ENCODE measurements at places on chromosomes 2 and 18.

- peak; percentile 25 for DNase-seq
Observed at GRCh38 chr2:7031547-7032245, 114.5 kb downstream of the RNF144A start.

DNA sequence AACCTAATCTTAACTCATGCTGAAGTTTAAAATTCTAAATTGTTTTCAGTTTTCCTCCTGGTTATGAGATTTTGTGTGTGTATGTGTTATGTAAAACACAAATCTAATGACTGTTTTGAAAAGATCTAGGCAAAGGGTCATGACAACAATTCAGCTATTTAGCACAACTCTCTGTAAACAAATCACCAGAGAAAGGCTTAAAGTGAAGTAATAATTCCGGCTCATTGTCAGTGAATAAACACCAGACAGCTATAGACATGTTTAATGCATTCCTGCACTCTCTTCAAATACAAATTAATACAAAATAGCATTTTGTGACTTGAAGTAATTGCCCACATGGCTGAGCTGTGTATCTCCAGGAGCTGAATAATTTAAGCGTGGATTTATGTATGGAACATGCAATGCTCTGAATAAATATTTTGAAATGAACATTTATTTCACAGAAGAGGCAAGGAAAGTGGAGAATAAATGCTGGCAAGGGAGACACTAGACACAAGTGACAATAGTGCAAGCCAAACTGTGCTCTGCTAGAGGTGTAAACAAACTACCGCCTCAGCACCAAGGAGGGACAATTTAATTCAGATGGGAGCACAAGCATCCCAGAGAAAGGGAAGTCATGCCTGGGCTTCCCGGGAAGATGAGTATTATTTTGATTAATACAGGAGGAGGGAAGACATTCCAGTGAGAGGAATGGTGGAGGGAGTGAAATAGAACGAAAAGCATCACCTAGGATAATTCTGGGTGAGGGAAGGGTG lies 133.6 kb upstream of the XPO1 start:
- no peak for DNase-seq

- no peak for DNase-seq
Observed at GRCh38 chr2:37851828-37852584, 73.1 kb upstream of the RMDN2 start.

DNA sequence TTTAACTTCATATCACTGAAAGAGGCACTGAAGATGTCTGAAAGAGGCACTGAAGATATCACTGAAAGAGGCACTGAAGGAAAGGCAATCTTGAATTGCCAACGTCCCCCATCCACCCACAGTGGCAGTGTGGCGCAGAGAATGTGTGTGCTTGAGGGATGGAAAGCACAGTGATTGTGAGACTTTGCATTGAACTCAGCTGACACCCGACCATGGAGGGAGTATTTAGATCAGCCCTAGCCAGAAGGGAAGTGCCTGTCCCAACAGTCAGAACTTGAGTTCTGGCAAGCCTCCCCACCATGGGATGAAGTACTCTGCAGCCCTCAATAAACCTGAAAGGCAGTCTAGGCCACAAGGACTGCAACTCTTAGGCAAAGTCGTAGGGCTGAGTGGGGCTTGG lies 33.8 kb downstream of the MAP4K3 start:
- DNase-seq, result peak; percentile 43

- no peak for DNase-seq
Observed at GRCh38 chr2:157986761-157987160, 110.6 kb upstream of the ACVR1 start.

DNA sequence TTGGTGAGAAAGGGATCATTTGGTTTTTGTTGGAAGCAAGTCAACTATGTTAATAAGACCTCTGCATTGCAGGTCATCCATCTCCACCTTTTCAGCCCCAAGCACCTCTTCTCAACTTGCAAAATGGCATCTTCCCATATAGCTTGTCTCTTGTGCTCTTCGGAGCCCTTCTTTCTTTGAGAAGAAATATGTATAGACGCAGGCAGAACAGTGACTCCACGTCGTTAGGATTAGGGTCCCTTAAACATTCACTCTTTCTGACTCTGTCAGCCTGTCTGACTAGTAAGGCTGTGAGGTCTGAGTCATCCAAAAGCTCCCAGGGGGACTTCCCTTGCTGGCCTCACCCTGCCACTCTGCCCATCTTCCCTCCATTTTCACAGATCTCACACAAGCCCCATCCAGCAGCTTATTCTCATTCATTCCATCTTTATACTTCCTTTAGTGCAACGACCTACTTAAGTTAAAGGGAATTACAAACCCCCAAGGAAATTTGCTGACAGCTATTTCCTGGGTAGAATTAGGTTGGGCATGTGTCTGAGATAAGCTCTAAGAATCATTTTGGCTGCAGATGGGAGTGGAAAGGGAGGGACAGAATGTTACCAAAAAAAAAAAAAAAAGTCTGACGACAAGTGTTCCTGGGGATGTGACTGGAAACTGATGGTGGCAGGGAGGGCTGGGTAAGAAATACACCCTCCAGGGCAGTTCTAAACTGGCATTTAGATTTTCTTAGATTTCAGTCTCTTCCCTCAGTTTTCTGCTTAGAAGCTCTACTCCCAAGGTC lies 37.7 kb upstream of the MEX3C start:
- peak; percentile 56 for DNase-seq

DNA sequence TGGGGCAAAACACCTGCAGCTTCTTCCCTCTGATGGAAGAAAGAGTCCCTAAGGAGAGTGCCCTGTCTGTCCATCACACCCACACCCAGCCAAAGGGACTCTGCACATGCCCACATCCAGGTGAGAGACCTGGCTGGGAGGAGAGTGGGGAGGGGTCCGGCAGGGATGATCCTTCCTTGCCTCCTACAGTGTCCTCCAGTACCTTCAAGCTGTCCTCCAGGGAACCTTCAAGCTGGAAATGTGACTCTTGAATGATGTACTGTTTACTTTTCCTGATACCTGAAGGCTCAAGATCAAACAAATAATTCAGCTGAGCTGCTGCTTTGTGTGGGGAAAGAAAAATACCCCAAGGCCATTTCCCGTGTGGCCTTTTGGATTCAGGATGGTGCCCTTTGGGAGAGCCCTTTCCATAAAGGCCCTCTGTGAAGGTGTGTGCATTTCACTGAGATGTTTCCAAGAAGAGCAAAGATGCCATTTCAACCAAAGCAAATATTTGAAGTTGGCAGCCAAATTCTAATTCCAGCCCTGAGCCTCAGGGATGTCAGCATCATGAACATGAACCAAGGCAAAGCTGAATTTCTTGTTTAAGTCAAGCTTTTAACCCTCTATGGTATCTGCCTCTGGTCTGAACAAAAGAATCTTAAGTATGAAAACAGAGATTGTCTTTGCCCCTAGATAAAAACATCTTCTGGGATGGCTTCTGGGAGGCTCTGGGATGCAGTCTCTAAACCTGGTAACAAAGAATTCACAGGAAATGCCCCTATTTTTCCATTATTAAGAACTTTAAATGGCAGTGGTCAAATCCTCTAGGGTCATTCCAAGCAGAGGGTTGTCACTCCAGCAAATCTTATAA lies 11.1 kb downstream of the EVA1A start:
- no peak for DNase-seq

DNA sequence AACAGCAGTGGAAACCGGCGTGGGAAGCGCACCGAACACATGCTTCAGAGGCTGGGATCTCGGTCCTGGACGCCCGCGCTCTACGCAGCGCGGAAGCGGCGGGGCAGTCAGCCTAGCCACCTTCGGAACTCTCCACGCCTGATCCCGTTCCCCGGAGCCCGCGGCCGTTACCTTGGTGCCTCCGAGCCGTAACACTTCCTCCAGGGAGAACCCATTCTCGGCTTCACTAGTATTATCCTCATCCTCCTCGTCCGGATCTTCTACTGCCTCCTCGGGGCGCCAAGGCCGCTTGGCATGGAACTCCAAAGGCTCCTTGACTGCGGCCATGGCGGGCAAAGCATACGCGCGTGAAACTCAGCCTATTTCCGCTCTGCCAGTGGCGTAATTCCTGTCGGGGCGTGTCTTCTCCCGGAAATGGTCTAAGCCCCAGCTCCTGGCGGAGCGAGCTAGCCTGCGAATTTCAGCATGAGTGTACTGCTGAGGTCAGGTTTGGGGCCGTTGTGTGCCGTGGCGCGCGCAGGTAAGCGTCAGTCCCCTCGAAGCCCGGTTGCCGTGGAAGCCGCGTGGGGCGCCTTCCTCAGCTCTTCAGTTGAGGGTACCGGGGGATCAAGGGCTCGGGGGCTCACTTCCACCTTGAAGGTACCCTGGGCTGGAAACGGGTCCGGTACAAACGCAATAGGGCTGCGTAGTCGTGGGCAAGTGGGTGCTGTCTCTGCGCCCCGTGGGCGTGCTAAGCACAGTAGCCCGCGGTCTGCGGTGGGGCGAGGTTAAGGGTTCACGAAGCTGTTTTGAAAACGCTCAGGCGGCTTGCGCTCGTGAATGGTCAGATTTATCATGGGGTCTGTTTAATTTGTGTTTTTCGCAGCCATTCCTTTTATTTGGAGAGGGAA lies at the start of the genes CEBPZ and NDUFAF7:
TSS of gene CEBPZ (minus strand) at position 356 of the 890 bp plus-strand sequence. CDS start at position 327, 29 bp downstream.
TSS of gene NDUFAF7 (plus strand) at position 418 of the 890 bp plus-strand sequence. CDS start at position 466, 48 bp downstream.
- peak; percentile 95 for DNase-seq

- no peak for DNase-seq
Observed at GRCh38 chr2:113057117-113057516, 1.9 kb upstream of the IL36RN start.

Data from inflammatory macrophage treated with lipopolysaccharide for 4 hours (primary cell).